AG20443 (cell line): ENCODE measurements at places on chromosomes 4 and X.

GRCh38 chrX:643241-643595, 12.6 kb downstream of the SHOX start:
- DNase-seq = no peak

- DNase-seq = no peak
These were observed 43.9 kb upstream of the PDLIM5 start for GRCh38 chr4:94407846-94408245.

DNA sequence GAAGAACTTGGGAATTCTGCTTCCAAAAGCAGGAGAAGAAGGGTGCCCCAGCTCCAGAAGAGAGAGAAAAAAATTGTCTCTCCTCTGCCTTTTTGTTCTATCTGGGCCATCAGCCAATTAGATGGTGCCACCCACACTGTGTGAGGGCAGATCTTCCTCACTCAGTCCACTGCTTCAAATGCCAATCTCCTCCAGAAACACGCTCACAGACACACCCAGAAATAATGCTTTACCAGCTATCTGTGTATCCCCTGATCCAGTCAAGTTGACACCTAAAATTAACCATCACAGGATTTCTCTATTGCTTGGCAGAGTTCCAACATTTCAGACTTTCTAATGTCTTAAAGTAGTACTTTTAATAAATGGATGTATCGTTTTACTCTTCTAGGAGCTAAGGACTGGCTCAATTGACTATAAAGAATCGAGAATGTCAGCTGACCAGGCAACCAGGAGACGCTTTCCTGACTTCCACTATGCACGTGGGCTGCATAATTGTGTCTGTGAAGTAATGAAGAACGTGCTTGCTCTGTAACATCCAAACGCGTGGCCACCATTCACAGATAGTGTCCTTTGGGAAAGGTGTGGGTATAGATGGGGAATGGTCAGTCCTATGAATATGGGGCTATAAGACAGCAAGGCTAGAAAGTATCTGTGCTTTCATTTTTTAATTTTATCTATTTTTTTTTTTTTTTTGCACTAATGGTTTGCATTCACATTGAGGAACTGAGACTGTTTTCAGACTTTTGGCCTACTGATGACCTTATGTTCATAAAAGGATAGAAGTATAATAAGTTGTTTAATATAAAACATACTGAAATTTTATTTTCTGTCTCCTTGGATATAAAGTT, 9.9 kb upstream of the SMIM20 start:
- no peak for DNase-seq

GRCh38 chr4:62377700-62378099, 1177.6 kb downstream of the ADGRL3 start:
- DNase-seq = no peak

- no peak for DNase-seq
These were observed 225.8 kb upstream of the NOCT start for GRCh38 chr4:138789796-138790195.

- peak; percentile 34 for DNase-seq
These were observed 3.5 kb upstream of the DDX60L start for GRCh38 chr4:168483811-168484210.

DNA sequence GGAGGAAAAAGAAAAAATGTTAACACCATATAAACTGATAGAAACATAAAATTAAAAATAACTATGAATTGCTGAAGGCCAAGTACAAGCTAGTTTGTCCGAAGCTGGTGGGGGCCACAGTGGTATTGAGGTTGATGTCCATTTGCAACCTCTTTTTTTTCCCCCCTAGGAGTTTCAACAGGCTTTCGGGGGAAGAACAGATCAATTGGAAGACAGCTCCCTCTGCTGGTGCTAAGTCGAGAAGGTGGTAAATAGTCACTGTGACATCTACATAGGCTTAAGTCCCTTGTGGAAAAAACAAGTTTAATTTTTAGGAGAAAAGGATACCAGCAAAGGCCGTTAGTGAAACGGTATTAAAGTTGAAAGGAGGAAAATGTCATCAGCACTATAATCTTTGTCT, 115.7 kb upstream of the ZXDA start:
- DNase-seq = peak; percentile 16

GRCh38 chrX:65971151-65971550, 68.7 kb downstream of the VSIG4 start:
- no peak for DNase-seq

DNA sequence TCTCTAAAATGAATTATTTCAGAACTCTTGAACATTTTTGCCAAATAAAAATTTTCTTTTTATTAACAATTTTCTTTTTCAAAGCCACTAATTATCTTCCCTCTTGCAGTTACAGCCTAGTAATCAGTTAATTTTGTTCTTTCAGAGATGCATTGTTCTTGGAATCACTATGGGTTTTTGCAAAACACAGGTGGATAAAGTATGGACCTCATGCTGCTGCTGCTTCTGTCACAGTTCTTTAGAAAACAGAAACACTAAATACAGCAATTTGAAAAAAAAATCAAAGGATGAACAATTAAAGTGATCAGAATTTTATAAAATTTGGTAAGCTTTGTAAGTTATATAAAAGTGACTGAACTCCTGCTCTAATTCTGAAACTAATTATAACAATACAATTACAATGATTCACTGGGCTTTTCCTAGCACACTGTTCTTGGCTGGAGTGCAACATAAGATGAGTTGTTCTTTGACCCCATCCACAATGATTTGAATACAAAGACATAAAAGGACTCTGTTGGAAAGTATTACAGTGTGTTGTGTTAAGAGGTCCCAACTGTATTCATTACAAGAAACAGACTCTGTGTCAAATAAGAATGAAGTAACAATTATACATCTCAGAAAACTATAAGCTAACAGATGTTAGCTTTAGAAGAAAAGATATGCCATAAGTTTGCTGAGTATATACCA, 59.4 kb upstream of the GK2 start:
- DNase-seq = no peak

DNA sequence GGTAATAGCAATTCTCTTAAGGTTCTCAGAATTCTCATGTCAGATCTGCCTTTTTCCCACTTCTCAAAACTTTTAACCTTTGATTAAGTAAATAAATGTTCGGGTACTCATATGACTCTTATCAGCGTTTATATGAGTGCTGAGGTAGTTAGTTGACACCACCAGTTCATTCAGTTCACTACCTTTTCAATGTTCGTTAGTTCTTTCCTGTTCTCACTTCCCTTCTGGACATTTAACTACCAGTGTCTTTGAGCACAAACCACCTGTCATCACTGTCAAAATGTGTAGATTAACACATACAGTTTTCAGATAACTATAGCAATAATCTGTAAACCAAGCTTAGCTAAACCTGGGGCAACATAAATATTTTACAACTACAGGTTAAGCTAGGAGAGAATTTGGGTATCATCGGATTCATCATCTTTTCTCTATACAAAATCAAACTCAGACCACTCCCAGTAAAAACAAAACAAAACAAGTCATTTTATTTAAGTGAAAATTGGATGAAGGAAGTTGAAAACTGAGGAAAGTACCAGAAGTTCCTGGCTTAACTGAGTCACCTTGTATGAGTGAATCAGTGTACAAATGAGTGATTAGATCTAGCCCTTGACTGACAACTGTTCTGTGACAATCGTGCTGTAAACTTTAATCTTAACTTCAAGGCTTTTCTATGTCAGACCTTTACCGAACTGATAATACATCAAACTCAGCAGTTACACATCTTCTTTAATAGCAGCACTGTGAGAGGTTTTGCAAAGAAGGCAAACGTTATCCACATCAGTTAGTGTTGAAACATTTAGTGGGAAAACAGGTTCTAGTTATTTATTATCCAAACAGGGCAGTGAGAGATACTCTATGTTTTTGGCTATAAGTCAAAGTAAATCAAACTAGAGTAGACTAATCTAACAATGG, 41.9 kb downstream of the ARHGEF38 start:
- no peak for DNase-seq

- no peak for DNase-seq
These were observed 124.4 kb upstream of the PCDH18 start for GRCh38 chr4:137656661-137657060.

- no peak for DNase-seq
These were observed 64.2 kb upstream of the BEND4 start for GRCh38 chr4:42216664-42217063.

- no peak for DNase-seq
These were observed 535.7 kb upstream of the INTU start for GRCh38 chr4:127097061-127097460.

DNA sequence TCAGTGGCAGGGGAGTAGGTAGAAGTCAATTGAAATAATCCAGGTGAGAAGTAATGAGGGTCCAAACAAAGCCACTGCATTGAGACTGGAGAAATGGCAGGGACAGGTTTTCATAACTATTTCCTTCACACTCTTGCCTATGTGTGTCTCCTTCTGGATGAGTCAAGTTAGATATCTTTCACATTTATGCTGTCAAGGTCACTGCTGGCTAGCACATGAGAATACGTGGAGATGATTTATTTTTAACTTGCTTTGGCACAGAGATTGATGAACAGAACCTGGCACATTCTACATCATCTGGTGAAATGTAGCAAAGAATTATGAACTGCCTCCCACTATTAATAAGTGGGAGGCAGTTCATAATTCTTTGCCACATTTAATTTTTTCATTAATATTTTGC, 66.7 kb upstream of the BOD1L1 start:
- DNase-seq = no peak
